Fibroblast of skin of back (primary cell): ENCODE measurements at places on chromosomes 4 and X.

- no peak for DNase-seq
Measured at GRCh38 chr4:186684889-186685309, 38.8 kb downstream of the FAT1 start.

- DNase-seq = no peak
Measured at GRCh38 chr4:104279744-104280143, 214.9 kb downstream of the CXXC4 start.

DNA sequence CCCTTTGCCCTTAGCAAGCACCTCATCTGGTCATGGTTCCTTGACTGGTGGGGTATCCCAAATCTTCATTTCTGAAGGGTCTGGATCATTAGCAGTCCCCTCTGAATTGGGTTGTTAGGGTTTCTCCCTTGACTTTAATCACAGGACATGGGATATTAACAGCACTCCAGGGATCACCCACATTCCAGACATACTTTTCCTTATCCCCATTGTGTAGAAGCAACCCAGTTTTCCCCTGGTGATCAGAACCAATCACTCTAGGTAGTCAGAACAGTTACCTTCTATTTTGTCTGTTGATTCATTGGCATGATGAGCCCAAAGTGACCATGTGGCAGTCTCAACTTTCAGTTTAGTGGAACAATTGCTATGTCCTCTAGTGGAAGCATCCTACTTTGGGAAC lies 29.1 kb upstream of the GRSF1 start:
- DNase-seq = no peak

GRCh38 chr4:6858997-6859396 lies 50.6 kb upstream of the TBC1D14 start:
- no peak for DNase-seq

GRCh38 chr4:153449338-153449737 lies 16.8 kb upstream of the TMEM131L start:
- no peak for DNase-seq

DNA sequence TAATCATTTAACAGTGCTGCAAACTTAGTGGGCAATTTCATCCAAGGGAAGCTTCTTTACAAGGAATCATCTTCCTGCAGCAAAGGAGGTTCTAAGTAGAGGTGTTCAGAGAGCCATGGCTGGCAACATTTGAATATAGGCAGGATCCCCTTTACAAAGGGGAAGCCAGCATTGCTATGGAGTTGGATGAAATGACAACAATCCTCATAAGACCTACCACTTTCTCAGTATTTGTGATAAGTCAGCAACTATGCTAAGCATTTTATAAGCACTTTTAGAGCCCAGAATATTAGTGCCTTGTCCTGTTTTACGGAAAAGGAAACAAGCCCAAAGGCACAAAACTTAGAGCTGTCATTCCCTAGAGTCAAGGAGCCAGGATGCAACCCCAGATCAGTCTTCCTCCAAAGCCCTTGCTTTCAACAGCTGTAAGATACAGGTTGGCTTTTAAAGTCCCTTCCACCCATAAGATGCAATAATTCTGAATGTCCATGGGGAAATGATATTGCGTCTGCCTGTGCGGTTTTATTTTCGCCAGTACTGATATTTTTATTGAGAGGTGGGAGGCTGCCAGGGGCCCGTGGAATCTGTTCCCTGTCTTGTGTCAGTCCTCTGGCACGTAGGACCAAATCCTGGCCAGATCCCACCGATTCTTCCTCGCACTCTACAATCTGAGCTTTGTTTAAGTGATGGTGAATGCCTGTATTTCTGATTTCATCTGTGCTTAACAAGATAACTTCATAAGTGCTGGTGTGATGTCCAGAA lies 59.1 kb downstream of the SMIM20 start:
- DNase-seq = no peak

DNA sequence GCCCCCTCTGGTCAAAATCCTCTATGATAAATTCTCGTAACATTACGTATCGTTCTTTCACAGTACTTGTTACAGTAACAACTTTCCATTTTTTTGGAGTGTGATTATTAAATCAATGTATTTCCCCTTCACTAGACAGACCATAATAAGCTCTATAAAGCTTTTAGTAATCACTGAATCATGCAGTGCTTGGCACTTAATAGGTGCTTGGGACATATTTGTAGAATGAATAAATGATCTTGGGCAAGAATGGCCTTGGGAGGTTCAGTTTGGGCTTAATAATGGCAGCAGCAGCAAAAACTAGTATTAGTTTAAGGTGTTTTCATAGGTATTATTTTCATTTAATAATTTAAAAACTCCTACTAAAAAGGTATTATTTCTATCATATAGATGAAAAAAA lies 33.4 kb upstream of the SFRP2 start:
- DNase-seq = no peak

GRCh38 chrX:69144838-69145680 lies 20.2 kb downstream of the PJA1 start:
- DNase-seq = no peak

GRCh38 chr4:14321723-14322122 lies 680.6 kb upstream of the CPEB2 start:
- DNase-seq = no peak

GRCh38 chr4:2936773-2937145 lies 26.4 kb downstream of the NOP14 start:
- peak; percentile 59 for DNase-seq

DNA sequence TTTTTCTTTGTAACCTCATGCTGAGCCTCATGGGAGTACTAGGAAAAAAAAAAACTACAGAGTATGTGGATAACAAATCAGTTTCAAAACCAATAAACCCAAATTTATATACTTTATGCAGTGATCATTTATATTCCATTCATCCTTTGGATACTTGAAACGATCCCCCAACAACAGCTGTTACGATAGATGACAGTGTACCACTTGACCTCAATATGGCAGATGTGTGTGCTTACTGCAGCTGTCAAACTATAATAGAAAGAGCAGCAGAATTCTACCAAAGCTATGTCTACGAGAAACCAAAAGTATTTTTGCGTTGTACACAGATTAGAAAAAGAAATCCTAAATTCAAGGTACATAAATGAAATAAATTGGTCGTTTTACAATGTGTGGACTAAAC lies 337.8 kb downstream of the PDGFC start:
- no peak for DNase-seq

- DNase-seq = no peak
Measured at GRCh38 chr4:39068907-39069306, 6.9 kb downstream of the KLHL5 start.

GRCh38 chr4:34318773-34319172 lies 1925.5 kb downstream of the ARAP2 start:
- DNase-seq = no peak

DNA sequence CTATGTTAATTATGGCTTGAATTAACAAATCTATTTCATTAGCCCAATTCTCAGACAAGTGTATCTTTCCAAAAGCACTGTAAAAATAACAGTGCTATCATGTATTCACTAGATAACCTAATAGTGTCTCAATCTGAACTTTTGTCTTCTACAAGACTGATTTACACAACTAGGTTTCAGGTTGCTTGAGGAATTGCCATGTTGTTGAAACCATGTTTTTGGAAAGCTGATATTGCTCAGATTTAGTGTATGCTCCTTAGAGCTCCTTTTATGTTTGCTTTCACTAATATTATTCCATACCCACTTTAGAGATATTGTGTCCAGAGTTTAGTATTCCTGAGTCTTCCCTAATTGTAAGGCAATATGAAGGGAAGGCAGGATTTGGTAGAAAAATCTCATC lies 70.6 kb downstream of the GPAT3 start:
- DNase-seq = no peak

DNA sequence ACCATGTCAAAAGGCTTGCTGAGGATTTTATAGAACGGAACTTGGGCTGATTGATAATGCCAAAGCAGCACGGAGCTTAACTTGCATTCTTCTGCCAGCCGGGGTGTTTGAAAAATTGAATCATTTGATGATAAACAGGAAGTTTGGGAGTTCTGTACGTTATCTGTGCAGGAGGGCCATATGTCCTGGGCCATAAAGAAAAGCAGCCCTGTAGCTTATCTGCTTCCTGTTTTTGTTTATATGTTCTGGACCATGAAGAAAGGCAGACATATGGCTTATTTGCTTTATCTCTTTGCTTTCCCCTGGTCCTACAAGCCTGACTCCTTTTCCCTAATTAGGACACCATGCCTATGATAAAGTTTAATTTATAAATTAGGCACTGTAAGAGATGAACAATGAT lies 62.4 kb downstream of the HOPX start:
- DNase-seq = no peak

DNA sequence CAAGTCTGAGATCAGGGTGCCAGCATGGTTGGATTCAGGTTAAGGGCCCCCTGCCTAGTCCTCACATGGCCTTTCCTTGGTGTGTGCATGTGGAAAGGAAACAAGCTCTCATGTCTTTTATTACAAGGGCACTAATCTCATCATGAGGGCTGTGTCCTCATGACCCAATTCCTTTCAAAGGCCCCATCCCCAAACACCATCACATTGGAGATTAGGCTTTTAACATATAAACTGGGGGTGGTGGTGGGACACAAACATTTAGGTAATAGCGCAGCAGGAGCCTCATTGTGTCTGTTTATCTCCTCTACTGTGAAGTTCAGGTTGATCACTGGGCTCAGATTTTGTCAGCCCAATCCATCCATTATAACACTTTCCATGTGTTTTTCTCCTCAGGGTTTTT lies 41.0 kb downstream of the BEX3 start:
- no peak for DNase-seq

DNA sequence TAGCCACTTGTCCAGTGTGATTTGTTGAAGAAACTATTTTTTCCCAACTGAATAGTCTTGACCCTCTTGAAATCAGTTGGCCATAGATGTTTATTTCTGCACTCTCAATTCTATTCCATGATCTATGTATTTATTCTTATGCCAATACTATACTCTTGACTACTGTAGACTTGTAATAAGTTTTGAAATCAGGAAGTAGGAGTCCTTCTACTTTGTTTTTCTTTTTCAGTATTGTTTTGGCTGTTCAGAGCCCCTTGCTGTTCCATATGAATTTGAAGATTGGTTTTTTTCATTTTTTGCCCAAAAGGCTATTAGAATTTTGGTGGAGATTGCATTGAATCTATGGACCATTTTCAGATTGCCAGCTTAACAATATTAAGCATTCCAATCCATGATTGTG lies 10.2 kb downstream of the SAP30 start:
- no peak for DNase-seq

DNA sequence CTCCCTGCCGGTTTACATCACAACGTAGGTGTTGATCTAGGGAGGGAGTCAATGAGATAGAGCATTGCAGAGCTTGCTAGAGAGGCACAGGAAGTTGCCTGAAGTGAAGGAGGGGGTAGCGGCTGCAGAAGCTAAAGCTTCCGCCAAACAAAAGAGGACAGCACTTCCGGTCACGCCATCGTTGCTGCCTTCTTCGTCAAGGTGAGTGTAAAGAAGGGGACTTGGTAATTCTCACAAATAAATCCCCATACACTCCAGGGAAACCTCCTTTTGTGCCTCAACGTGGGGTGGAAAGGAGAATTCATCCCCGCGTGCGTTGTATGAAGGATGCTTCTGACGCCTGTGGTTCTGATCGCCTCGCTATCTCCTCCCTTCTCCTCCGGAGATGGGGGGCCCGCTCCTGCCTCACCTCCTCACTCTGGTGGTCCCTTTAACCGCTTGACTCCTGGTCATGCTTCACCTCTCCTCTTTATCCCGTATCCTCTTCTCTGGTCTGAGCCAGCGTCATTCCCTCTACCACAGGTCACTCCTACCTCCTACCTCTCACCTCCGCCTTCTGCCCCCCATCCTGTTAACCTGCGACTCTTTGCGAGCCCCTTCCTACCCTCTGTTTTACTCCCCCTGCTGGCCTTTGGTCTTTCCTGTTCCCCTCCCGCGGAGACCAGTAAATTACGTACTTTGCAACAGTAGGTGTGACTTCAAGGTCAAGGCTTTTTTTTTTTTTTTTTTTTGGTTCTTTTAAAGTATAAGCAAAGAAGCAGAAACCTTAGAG lies 59.9 kb downstream of the GSPT2 start:
- peak; percentile 61 for DNase-seq

DNA sequence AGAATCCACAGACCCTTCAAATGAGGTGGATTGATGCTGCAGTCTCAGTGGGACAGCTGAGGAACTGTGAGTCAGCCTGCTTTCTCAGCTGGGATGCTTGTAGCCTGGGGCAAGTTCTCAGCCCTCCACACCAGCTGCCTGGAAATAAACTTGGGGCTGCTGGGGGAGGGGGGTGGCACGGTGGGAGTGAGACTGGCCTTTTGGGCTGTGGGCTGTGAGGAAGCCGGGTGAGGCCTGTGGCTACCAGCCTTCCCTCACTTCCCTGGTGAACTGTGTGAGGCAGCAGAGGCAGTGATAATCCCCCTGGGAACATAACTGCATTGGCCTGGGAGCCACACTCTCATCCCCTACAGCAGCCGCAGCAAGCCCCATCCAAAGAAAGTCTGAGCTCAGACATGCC lies 114.5 kb upstream of the GUCY1A1 start:
- DNase-seq = peak; percentile 13

DNA sequence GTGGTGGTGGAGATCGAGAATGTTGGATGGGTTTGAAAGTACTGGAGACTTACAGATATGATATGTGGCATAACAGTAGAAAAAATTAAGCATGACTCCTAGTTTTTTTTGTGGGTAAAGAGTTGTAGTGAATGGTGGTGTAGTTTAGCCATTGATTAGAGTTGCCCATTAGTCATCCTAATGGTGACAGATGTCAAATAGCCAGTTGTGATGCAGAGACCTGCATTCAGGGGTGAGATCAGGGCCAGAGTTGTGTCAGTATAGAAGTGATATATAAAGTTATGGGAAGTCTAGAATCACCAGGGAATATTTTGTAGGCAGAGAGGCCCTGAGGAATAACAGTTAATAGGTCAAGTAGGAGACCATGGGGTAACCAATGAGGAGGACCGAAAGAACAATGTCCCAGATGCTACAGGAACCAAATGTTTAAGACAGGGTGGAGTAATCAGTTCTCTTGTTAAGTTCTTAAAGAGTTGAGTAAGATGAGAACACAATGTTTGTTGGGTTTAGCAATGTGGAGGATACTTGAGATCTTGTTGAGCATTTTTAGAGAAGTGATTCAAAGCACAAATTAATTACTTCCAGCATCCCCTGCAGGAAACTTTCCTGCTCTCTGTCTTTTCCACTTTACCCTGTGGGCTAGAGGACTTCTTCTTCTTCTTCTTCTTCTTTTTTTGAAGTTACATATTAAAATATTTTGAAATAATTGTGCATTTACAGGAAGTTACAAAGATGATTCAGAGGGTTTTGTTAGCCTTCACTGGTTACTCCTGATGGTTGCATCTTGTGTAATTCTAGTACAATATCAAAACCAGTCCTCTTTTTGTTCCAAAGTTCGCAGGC lies 13.3 kb downstream of the SGMS2 start:
- DNase-seq = no peak

- DNase-seq = peak; percentile 38
Measured at GRCh38 chr4:76012388-76012801, 5.1 kb upstream of the CXCL9 start.

DNA sequence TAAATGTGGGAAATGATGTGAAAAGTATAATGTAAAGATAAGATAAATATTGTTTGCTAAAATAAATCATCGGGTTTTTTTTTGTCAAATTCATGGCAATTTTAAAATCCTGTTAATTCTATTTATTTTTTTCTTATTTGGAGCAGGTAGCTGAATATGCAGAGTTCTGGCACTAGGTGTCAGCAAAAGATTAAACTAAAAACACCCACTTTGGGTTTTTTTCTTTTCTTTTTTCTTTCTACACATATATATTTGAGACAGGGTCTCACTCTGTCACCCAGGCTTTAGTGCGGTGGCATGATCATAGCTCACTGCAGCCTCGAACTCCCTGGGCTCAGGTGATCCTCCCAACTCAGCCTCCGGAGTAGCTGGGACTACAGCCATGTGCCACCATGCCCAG lies 6.9 kb upstream of the RAP2C start:
- no peak for DNase-seq

- DNase-seq = no peak
Measured at GRCh38 chrX:134406356-134407064, 53.5 kb upstream of the HPRT1 start.

GRCh38 chr4:66351761-66352160 lies 681.5 kb upstream of the EPHA5 start:
- DNase-seq = peak; percentile 68
